ENCODE measurements at places on chromosomes 7 and 10.

- DNase-seq: no peak
These were observed 34.2 kb downstream of the CYP17A1 start for GRCh38 chr10:102802920-102803534.

- no peak for DNase-seq
These were observed 27.8 kb downstream of the MRC1 start for GRCh38 chr10:17836942-17837341.

GRCh38 chr10:66180581-66181318, 745.1 kb upstream of the LRRTM3 start:
- DNase-seq: peak; percentile 25

- no peak for DNase-seq
These were observed 112.2 kb downstream of the SEMA3C start for GRCh38 chr7:80806663-80807062.

- DNase-seq: no peak
These were observed at the start of gene AKR1B15 for GRCh38 chr7:134548877-134549276. AKR1B15 (plus strand) TSS chr7:134549110; CDS start chr7:134564620, 15,510 bp downstream.
